Naive thymus-derived CD8-positive, alpha-beta T cell (primary cell): ENCODE measurements at places on chromosomes 5 and 9. TPM values are rescaled to one million over a fixed set of nuclear protein-coding genes. Genes with fewer than 3 reads are reported as not detected.

DNA sequence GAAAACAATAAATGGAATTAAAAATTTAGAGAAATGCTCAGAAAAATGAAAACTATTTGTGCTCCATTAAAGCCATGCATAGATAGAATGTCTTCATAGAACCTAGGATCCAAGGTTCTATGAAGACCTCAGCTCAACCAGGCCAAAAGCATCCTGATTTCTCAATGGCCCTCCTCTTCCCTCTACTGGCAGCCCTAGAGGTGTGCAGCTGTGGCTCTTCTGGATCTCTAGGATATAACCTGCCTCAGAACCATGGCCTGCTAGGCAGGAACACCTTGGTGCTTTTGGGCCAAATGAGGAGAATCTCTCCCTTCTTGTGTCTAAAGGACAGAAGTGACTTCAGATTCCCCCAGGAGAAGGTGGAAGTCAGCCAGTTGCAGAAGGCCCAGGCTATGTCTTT is 15.1 kb downstream of the IFNA1 start:
- H3K27ac ChIP-seq: no peak overlapping the region
- no peaks in the 10 kb centered on the region for H3K36me3 ChIP-seq
- H3K27me3 ChIP-seq: peaks cover 24% of the 10 kb centered on the region
- DNase-seq: peak; percentile 28
- H3K4me1 ChIP-seq: no peaks in the 10 kb centered on the region

The LTC4S gene
- total RNA-seq: 6.1 TPM

GRCh38 chr9:27110181-27110580 is 1.2 kb downstream of the TEK start:
- no peak overlapping the region for H3K4me3 ChIP-seq
- no peak overlapping the region for H3K27ac ChIP-seq

The INSL6 gene
- total RNA-seq: not detected

The RABL6 gene
- 74.5 TPM for total RNA-seq
